ENCODE measurements at places on chromosomes 1 and 21.

- no peak for DNase-seq
Observed at GRCh38 chr21:26179501-26179900, 8.9 kb upstream of the APP start.

DNA sequence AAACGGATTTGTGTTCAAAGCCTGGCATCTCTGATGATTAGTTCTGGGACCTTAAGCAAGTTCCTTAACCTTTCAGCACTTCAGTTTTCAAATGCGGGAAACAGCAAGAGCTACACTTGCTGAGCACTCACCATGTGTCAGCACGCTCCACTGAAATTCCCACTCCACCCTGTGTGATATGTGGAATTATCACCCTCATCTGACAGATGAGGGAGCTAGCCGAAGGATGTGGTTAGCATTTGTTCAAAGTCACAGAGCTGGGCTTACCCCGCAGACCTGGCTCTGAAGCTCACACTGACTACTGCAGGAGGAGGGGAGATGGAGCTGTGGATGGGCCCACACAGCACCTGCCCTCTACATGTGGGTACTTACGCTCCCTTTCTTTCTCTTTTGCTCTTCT is 29.1 kb downstream of the IL12RB2 start:
- no peak for DNase-seq

DNA sequence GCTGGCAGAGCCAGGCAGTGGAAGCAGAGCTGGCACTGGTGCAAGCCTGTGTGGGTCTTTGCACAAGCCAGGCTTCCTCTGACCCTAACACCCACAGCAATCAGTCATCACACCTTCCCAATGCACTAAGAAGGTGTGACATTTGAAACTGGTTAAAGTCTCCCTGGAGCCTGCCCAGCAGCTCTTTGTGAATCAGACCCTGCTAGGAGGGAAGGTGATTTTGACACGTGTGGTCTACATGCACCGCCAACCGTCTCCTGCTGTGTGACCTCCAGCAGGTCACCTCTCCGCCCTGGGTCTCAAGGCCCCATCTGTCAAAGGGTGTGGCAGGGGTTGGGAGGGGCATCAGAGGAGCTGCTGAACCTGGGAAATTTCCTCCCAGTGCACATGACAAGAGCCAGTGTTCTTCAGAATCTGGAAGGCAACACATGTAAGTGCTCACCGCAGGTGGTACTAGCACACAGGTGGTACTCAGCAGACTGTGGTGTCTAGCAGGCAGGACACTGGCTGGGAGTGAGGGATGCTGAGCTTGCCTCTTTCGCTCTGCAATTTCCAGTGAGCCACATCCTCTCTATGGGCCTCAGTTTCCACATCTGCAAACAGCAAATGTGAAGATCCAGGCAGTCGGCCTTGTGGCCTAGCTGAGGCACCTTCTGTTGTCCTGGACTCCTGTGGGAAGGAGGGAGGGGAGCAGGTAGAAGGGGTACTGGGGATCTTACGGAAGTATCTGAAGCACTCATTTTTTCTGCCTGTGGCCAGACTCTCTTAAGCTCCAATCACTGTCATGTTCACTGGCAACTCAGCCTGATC is 123.2 kb downstream of the DMRTB1 start:
- no peak for DNase-seq

DNA sequence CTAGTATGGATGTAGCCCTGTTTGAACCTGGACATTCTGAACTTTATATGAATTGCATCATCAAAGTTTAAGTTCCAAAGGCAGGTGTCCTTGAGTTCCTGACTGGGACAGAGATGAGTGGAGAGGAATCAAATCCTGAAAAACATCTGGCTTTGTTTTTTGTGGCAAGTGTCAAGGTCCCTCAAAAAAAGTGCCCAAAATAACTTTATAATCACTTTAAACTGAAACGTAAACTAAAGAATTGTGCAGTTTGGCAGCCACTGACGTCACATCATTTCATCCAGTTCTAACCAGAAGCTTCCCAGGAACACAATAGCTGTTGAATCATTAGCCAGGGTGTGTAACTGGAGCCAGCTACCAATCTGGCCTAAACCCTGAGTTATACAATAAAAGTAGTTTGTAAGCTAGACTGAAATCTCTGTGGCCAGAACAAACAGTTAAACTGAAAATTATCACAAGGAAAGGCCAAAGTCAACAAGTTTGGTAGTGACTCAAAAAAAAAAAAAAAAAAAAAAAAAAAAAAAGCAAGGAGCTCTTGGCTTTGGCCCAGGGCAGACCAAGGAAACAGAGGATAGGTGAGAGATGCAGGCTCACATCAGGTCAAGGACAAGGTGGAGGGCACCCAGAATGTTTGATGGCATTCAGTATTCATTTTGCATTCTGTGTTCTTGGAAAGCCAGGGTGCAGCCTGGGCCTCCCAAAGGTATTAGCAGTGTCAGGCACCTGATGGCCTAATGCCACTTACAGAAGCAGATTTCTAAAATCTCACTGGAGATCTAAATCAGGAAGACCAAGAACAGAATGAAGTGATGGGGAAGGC is 74.3 kb downstream of the TNFSF18 start:
- DNase-seq = no peak

DNA sequence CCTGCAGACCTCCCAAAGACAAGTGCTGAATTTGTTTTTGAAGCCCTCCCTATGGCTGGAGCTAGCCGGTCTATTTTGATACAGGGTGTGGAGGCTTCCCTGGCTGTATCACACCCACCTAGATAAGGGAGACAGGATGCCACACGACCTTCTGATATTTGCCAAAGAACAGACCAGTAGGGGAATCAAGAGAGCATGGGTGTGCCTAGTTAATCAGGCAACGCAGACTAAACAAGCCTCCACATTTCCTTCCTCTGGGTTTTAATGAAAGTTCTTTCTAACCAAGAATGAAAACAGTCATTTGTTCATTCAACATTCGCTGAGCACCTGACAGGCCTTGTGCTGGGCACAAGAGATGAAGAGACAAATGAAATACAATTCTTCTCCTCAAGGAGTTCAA is 446.8 kb downstream of the PLPP3 start:
- no peak for DNase-seq

- DNase-seq = no peak
Observed at GRCh38 chr1:61699911-61700851, 24.8 kb downstream of the TM2D1 start.

GRCh38 chr1:76018045-76018444 is 56.5 kb upstream of the ST6GALNAC3 start:
- DNase-seq = no peak

- no peak for DNase-seq
Observed at GRCh38 chr1:11780380-11781147, 18.6 kb downstream of the C1orf167 start.

DNA sequence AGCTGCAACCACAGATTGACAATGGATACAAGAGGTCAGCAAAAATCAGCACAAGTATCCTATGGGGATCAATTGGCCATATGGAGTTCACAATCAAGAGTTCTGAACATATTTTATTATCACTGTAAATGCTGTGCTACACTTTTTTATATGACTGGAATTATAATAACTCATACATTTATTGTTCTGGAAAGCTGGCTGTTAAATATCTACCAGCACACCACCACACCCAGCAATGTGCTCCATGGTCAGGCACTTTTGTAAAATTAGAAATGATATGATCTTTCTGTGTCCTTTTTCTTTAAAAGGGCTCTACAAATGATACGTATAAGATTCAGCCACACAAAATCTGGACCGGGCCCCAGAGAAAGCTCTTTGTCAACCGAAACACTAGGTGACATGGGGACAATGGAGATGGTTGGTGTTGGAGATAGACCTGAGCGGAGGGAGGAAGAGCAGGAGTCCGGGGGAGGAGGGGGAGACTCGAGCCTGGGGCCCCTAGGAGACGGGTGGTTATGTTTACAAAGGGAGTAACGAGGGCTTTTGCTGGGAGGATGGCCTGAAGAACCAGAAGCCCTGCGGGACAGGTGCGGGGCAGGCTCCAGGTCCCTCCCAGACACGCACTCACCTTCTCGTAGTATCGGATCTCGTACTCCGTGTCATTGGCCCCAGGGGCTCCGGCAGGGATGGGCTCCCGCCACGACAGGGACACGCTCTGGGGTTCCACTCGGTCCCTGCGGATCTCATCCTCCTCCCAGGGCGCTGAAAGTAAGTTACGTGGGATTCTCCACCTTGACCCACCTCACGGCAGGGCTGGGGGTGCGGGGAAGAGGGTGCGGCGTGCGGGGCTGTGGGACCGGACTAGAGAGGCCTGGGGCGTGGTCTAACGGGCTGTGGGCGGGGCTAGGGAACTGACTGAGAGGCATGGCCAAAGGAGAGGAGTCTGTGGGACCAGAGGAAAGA is 30.0 kb downstream of the EPHA10 start:
- DNase-seq = no peak

- DNase-seq = no peak
Observed at GRCh38 chr1:24288479-24288878, 30.7 kb upstream of the GRHL3 start.

GRCh38 chr1:21366288-21366687 is 73.6 kb upstream of the NBPF3 start:
- no peak for DNase-seq

DNA sequence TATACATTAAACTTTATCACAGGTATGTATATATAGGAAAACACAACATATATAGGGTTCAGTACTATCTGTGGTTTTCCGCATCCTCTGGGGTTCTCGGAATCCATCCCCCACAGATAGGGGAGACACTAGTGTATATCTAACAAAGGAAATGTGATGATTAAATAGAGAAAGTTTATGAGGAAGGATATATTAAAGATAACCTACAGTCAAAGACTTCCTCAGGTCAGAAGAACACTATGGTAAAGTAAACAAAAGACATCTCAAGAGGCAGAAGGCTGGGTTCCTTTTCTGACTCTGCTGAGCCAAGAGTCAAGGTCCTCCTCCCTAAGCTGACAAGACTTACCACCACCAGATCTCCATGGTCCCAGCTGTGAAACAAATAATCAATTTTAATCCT is 12.1 kb downstream of the USP24 start:
- DNase-seq = no peak

DNA sequence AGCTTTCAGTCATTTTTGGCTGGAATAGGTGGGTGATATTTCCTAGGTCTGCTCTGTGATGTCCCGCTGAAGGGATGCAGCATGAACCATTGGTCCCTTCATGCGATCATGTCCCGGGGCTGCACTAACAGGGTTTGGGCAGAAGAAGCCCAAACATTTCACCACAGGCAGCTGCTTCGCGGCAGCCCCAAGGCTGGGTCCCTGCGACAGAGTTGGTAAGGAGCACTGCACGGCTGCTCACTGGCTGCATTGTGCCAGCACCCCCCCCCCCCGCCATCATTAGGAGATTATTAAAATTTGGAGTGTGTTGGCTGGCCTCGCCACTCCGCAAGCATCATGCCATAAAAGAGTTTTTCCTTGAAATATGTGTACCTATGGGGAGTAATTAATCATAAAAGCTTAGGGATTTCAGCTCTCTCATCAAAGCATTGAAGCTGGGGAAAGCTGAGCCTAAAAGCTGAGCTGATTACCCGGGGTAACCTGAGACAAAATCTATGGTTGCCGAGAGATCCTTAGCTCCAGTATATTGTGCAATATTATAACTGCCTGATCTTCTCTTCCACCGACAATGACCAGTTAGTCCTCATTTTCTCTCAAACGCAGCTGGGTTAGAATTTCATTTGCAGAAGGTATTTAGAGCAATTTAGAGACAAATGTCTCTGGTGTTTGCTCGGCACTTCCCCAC is 62.5 kb downstream of the PEX14 start:
- no peak for DNase-seq

- no peak for DNase-seq
Observed at GRCh38 chr1:171909711-171910110, 68.4 kb downstream of the DNM3 start.

GRCh38 chr1:52955129-52955970 is 28.3 kb downstream of the SCP2 start:
- no peak for DNase-seq

DNA sequence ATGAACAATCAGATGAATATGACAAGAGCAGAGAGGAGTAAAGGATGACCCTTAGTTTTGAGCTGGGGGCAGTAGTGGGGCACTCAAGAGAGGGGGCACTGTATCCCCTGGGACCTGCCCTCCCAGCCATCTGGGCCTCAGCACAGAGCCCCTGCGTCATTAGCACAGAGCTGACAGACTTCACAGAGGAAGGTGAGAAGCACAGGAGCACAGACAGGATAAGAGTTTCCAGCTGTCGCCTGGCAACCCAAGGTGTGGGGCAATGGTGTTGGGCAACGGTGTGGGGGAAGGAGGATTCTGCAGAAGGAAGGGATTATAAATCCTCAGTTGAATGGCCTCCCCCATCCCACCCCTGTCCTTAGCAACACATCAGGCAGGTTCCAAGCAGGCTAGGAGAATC is 30.2 kb downstream of the RAB3B start:
- DNase-seq = no peak

GRCh38 chr1:119384591-119384990 is 16.0 kb downstream of the HAO2 start:
- no peak for DNase-seq

DNA sequence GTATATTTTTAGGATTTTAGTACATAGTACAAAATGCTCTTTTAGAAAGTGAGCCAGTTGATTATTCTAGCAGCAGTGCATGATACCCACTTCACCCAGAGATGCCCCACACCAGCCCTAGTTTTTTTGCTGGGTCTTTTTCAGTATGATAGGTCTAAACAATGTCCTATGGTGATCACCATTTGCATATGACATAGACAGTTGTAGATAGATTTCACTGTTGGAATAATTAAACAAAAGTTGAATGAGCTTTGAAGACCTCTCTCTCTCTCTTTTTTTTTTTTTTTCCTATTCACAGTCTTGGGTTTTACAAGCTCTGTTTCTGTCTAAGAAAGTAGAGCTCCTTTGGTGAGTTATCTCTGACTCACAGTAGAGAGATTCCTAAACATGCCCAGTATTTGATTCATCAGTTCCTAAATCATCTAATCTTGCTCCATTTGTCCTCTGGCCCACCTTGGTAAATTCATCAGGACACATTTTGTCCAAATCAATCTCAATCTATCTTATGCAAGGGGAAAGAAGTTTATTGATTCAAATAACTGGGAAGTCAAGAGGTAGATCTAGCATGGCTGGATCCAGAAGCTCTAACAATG is 44.7 kb upstream of the VAV3 start:
- no peak for DNase-seq

- no peak for DNase-seq
Observed at GRCh38 chr1:226738421-226738994, 574 bp downstream of the ITPKB start.

GRCh38 chr1:164443836-164444235 is 115.1 kb upstream of the PBX1 start:
- no peak for DNase-seq

- no peak for DNase-seq
Observed at GRCh38 chr1:203167026-203167912, 8.4 kb downstream of the MYBPH start.

GRCh38 chr1:245576323-245576722 is 421.5 kb downstream of the KIF26B start:
- no peak for DNase-seq

- DNase-seq = no peak
Observed at GRCh38 chr21:41254090-41254700, 62.4 kb upstream of the FAM3B start.

GRCh38 chr1:42936309-42937078 is 22.2 kb downstream of the SLC2A1 start:
- no peak for DNase-seq
